Activated T-helper 1 cell treated with anti-CD3 and anti-CD28 coated beads, Interleukin-2, amount 50 U/mL, for 16 hours (primary cell): ENCODE measurements at places on chromosomes 3 and 15.

DNA sequence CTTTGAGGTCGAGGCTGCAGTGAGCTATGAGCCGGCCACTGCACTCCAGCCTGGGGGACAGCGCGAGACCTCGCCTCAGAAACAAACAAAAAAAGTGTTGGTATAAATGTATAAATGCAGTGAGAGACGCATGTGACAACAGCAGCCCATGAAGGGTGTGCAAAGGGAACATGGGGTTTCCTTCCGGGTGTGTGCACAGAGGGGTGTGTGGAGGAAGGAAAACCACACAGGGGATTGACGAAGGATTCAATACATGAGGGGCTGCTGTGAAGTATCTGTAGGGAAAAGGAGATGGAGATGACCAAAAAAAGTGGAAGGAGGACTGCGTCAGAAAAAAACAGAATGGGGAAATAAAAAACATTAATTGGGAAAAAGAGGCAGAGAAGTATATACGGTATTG lies 1.1 kb downstream of the MTFMT start:
- no peak for DNase-seq

DNA sequence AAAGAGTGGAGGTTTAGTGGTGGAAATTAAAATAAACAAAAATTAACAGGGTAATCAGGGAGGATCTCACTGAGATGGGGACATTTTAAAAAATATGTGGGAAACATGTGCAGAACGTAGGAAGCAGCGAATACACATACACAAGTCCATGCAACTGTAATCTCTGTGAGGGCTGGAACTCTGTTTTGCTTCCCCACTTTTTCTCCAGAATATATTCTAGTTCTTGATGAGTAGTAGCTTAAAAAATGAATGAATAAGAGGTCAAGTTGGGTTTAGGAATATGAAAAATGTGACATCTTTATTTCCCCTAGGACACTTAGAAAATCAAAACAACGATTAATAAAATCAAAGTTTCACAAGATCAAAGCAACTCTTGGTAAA lies 312.2 kb upstream of the ZNF717 start:
- DNase-seq: no peak

GRCh38 chr3:129778871-129779270 lies 114.6 kb downstream of the TMCC1 start:
- no peak for DNase-seq

GRCh38 chr3:41519746-41520145 lies 320.4 kb downstream of the CTNNB1 start:
- no peak for DNase-seq

DNA sequence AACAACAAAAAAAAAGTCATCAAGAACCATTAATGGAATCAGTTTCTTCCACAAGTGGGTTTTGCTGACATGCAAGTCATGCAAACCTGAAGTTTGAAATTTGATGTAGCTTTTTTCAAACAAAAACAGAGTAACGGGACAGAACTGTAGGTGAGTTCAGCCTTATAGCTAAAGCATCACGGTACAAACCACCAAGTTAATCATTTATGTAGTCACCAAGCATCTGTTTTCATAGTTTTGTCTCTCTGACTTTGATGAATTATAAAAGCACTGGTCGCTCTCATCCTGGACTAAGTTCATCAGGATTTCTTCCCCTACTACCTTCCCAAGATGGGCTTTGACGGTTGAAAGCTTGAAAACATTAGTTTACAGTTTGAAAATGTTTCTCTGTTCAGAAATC lies 117.0 kb upstream of the SAMMSON start:
- no peak for DNase-seq
